ENCODE measurements at places on chromosomes 13 and 19. TPM values are rescaled to one million over a fixed set of nuclear protein-coding genes. Genes with fewer than 3 reads are reported as not detected.
A peak's percentile ranks its signal among the peaks of the same experiment; 100 is the strongest.

GRCh38 chr19:47075941-47076340 is 27.5 kb upstream of the TMEM160 start:
- DNase-seq: no peak

DNA sequence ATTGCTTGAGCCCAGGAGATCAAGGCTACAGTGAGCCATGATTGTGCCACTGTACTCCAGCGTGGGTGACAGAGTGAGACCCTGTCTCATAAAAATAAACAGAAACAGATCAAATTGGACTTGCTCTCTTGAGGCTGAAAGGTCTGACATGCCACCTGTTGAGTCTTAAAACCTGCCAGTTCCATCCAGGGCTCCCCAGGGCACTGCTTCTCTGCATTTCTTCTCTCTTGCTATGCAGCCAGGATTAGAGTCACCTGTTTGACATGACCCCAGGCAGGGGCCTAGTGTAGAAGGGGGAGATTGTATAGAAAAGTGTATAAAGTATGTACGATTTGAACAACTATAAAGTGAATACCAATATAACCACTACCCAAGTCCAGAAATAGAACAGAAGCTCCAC is 45.4 kb downstream of the ARHGAP35 start:
- DNase-seq: no peak

DNA sequence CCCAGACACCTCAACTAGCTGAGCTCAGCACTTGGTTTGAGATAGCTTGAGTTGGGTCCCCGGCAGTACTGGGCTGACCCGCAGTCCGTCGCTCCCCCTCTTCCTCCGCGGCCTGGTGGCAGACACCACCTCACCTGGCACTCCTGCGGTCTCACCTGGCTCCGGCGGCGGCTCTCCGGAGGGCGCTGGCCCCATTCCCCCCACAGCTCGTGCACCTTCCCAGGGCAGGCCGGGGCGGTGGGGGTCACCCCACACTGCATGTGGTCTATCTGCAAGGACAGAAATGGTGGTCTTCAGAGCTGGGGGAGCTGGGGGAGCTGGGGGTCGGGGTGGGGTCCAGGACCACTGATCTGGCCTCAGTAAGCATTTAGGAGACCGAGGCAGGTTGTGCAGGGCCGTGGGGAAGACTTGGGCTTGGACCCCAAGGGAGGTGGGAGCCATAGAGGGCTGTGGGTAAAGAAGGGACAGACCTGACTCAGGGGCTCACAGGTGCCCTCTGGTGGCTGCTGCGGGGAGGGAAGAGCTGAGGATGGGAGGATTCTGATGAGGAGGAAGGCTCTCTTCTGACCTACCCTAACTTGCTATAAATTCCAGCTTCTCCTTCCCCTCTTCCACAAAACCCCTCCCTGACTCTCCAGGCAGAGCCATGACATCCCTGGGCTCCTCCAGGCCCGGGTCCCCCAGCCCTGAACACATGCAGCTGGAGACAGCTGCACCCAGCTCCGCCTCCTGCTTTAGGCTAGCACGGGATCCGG is 6.7 kb upstream of the PLIN4 start:
- peak; percentile 43 for DNase-seq

- DNase-seq: peak; percentile 65
Observed at GRCh38 chr13:114135731-114136171, 3.3 kb upstream of the RASA3 start.

DNA sequence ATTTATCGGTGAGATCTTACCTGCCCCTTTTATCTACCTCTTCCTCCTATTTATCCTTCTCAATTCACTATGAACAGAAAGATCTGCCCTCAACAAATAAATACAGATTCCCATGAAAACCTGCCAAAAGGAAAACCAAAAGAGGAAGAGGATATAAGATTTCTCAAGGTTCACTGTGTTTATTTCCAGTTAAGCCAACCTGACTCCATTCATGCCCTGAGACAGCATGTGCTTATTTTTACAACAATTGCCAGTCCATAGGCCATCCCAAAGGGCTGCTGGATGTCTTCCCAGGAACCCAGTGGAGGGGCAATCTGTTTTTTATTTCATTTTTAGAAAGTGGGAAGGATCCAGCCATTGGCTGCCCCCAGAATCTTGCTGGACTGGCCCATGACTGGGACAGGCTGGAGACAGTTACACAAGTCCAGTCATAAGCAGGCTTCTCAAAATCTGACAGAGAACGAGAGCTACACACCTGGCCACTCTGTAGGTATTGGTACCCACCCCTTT is 209.1 kb downstream of the IRS2 start:
- DNase-seq: no peak

- DNase-seq: no peak
Observed at GRCh38 chr19:4378886-4379285, 21.5 kb downstream of the SH3GL1 start.

GRCh38 chr19:43300876-43301765 is 31.8 kb upstream of the PSG9 start:
- peak; percentile 91 for DNase-seq

DNA sequence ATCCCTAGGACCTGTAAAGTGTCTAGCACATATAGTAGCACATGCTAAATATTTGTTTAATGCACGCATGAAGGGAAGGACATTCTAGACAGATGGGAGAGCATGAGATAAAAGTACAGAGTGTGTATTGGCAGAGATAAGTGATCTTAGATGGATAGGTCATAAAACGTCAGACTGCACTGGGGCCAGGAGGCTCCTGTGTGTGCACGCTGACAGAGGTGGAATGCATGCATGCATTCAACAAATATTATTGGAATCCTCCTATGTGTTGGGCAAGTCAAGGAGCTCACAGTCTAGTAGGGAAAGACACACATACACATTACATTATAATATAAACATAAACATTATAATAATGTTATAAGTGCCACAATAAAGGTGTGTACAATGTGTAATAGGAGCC is 73.3 kb downstream of the FGF9 start:
- DNase-seq: no peak

- DNase-seq: peak; percentile 76
Observed at GRCh38 chr13:32905063-32905863, 111.0 kb upstream of the KL start.

DNA sequence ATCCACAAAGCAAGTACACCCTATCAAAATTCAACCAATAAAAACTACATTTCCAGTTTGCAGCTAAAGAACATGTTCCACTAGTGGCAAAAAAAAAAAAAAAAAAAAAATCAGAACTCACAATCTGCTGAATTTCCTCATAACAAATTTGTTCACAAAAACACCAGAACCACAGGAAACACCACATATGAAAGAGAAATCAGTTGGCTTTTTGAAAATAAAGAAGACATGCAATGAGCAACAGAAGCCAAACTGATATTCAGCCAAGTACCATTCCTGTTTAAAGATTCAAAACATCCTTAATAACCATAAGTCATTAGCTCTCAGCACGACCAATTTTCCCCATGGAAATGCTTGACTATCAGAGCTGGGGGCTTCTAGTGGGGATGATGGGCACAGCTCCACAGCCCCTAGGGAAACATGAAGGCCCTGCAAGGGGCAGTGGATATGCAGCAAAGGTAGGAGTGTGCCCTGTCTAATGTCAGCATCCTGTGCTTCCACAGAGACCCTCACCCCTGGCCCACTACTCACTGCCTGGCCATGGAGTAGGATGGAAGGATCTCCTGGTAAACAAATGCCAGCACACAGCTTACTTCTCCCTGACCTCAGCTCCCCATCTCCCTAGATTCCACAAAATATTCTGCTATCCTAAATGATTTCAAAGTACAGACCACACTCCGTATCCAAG is 74.0 kb upstream of the DOCK9 start:
- DNase-seq: no peak

- DNase-seq: no peak
Observed at GRCh38 chr13:74977498-74977897, 504.5 kb downstream of the TBC1D4 start.

DNA sequence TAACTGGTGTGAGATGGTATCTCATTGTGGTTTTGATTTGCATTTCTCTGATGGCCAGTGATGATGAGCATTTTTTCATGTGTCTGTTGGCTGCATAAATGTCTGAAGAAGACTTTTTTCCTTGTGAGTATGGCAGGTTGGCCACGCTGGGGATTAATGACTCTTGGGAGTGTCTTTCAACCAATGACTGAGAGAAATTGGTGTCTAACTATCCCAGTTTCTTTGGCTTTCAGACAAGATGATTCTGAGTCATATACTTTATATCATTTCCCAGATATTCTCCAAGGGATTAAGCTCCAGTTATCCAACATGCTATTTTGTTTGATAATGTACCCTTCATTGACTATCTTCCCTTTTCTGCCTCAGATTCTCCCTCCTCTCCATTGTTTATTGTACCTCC is 35.5 kb upstream of the CSNK1A1L start:
- peak; percentile 50 for DNase-seq

GRCh38 chr19:32415669-32416068 is 10.1 kb downstream of the DPY19L3 start:
- DNase-seq: no peak

DNA sequence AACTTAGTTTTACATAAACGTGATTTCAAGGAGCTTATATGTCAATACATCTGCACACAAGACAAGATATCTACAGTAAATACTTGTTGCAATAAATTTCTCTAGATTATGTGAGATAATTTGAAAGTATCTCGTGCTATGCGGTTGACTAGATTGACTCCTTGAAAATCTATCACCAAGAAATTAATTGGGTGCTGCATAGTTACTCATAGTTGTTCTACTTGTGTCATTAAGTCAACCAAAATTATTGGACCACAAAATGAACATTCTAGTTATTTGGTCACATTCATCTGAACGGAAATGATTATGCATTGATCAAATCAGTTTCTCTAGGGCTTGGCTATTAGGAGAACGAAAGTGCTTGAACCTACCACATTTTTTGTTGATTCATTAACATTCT is 2291.5 kb downstream of the PCDH9 start:
- no peak for DNase-seq

DNA sequence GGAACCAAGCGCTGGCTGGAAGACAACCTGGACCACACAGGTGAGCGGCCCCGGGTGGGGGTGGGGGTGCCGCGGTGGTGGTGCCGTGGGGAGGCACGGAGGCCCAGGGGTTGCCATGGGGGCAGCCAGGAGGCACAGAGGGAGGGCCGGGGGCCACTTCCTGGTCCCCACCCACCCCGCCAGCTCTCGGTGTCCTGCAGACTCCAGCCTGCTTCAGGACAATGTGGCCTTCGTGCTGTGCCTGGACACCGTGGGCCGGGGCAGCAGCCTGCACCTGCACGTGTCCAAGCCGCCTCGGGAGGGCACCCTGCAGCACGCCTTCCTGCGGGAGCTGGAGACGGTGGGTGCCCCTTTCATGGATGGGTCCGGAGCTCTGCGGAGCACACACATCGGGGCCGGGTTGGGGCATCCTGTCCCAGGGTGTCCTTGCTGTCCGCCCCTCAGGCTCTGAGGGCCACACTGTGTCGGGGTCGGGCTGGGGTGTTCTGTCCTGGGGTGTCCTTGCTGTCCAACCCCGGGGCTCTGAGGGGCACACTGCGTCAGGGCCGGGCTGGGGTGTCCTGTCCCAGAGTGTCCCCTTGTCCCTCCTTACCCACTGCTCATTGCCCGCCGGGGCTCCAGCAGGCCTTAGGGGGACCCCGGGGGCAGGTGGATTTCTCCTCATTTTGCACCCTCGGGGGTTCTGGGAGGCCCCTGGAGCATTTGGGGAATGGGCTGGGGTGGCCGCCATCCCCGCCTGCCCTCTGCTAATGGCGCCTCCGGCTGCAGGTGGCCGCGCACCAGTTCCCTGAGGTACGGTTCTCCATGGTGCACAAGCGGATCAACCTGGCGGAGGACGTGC is 18.3 kb downstream of the NCLN start:
- no peak for DNase-seq

DNA sequence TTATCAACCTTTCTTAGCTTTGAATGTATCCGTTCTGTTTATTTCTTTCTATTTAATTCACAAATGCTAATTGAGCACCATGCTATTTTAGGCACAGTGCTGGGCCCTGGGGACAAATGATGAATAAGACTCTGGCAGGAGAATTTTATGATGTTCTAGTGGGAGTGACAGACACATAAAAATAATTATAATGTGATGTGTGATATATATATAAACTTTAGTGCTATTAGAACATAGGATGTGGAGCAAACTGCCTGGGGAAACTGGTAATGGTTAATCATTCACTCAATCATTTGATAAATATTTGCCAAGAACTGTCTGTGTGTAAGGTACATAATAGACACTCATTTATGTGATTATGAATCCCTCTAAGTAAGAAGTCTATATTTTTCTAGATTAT is 50.7 kb upstream of the FRY start:
- peak; percentile 7 for DNase-seq

DNA sequence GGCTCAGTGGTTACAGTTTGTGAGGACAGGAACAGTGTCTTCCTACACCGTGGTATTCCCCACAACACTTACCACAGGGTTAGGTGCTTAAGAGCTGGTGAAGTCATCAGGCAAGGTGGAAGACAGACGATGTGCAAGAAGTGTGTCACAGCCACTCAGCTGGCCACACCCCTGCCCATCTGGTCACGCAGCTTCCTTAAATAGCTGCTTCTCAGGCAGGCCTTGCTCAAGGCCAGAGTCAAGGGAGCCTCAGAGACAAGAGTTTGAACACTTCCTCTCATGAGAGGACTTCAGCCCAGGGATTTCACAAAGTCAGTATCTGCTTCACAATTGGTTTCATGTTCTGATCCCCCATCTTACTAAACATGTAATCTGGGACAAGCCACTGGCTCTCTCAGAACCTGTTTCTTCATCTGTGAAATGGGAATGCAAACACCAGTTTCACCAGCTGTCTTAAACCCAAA is 80.3 kb upstream of the FRY start:
- DNase-seq: peak; percentile 28

DNA sequence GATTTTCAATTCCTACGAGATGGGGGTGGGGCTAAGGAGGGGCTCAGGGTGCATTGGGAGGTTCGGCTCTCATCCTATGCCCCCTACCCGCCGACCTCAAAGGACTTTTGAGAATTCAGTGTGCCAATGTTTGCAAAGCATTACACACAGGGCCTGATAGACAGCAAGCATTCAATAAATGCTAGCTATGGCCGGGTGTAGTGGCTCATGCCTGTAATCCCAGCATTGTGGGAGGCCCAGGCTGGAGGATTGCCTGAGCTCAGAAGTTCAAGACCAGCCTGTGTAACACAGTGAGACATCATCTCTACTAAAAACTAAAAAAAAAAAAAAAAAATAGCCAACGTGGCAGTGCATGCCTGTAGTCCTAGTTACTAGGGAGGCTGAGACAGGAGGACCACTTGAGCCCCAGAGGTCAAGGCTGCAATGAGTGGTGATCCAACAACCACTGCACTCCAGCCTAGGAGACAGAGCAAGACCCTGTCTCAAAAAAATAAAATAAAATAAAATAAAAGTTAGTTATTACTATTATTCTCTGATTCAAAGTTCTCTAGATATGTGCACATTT is 1.9 kb upstream of the CBLC start:
- no peak for DNase-seq

GRCh38 chr19:50419022-50419579 is 363 bp downstream of the SPIB start:
- DNase-seq: no peak

- DNase-seq: no peak
Observed at GRCh38 chr13:95236774-95237173, 64.5 kb downstream of the ABCC4 start.

- DNase-seq: no peak
Observed at GRCh38 chr13:84136582-84136981, 254.3 kb upstream of the SLITRK1 start.

The NKPD1 gene
- not detected for total RNA-seq

The LYPD3 gene
- 0.27 TPM for total RNA-seq

The ATP4A gene
- not detected for total RNA-seq

The DCUN1D2 gene
- 10.9 TPM for total RNA-seq

The PRSS57 gene
- total RNA-seq: not detected

The PEAK3 gene
- total RNA-seq: not detected

The NLRP4 gene
- 0.05 TPM for total RNA-seq

The C19orf44 gene
- 3.7 TPM for total RNA-seq

The DACH1 gene
- total RNA-seq: not detected

The ZNF543 gene
- total RNA-seq: 7.5 TPM
